Tibial nerve (tissue), 4 donors: ENCODE measurements at places on chromosomes 5 and 9.
A peak's percentile ranks its signal among the peaks of the same experiment; 100 is the strongest.

GRCh38 chr5:176719113-176719739 lies 71.9 kb downstream of the TSPAN17 start:
- DNase-seq: no peak

DNA sequence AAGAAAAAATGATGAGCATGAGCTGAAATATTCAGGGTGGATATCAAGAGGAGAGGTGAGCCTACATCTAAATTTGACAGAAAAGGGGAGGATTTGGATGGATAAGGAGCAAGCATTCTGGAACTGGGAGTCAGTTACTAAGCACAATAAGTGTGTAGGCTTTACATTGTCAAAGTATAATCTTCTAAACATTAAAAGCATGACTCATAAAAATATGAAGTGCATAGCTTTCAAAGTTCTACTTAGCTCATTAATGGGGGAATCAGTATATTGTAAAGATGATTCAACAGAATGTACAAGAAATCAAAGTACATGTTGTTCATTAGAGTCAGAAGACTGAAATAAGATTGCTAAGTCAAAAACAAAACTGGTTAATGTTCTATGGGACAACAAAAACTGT lies 248.0 kb upstream of the GAS1 start:
- no peak for DNase-seq

DNA sequence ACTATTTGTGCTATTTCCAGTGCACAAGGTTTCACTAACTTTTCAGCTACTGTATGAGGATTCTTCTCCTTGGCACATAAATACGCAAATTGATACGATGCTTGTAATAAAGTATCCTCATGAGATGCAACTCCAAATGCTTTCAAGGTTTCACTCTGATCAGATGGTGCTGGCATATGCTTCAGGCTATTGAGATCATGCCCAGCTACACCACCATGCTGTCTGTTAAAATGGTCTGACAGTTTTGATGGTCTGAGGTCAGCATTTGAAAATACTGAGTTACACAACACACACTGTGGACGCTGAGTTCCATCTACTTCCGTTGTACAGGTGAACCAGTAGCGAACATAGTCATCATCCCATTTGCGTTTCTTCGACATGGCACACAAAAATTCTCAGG lies 4.7 kb downstream of the FAM200C start:
- no peak for DNase-seq

DNA sequence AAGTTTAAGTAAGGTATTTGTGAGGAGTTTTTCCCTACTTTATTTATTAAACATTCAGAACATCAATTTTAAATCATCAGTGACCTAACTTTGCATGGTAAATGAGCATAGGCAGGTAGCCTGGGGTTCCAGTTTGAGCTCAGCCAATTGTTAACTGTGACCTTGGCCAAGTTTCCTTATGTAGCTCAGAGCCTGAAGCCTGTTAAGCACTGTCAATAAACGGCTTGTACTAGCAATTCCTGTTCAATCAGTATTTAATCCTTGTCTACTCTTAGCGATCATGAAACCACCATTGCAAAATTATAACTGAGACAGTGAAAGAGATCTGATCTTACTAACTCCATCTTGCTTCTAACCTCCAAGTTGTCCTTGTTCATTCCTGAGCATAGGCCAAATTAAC lies 4.7 kb upstream of the SOWAHA start:
- no peak for DNase-seq

GRCh38 chr5:8457187-8458037 lies 588.5 kb downstream of the MTRR start:
- peak; percentile 85 for DNase-seq

DNA sequence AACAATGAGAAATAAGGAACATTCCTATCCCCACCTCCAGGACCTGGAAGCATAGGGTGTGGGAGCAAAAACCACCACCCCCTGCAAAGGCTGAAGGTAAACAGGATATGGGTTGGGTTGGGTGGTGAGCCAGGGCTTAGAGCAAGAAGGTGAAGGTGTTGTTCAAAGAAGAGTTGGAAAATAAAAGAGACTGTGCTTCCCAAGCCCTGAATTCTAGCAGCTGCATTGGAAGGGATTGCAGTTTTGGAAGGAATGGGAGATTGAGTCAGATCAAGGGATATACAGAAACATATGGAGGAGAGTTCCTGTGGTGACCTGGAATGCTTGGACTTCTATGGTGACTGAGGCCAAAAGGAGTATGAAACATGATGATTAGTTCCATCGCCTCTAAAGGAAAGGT lies 24.7 kb upstream of the MTAP start:
- DNase-seq: no peak

DNA sequence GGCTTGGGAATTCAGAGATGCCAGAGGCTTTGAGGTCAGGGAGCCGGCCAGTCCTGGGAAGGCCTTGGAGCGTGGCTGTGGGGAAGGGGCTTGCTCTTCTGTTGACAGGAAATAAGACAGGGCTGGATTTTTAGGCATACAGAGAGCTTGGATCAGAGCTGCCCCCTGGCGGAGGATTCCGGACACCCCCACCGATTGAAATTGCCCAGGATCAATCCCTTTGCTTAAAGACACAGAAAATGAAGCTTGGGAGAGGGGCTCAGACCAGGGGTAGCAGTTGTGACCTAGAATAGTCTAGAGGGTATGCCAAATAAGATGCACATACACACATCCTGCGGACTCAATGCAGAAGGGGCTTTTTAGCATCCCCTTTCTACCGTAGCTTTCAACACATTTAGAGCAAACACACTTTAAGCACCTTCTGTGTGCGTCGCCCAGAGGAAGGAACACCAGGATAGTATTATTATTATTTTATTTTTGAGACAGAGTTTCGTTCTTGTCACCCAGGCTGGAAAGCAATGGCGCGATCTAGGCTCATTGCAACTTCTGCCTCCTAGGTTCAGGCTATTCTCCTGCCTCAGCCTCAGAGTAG lies 1.7 kb upstream of the NTMT1 start:
- DNase-seq: peak; percentile 68

- DNase-seq: no peak
Measured at GRCh38 chr5:41371738-41372137, 138.7 kb downstream of the PLCXD3 start.

DNA sequence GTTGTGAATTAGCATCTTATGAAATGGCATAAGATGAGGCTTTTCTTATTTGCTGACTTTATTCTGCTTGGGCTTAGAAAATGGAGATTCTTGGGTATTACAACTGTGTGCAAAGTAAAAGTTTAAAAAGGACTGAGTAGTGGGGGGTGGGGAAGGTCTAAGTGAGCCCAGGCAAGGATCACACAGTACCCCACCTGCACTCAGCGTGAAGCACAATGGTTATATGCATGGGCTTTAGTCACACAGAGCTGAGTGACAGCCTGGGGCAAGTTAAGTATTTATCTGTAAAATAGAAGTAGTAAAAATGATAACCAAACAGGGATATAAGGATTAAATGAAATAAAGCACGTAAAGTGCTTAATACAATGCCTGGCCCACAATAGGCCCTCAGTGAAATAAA lies 247.4 kb downstream of the FAM114A2 start:
- no peak for DNase-seq

GRCh38 chr5:166262395-166262794 lies 2029.0 kb upstream of the WWC1 start:
- DNase-seq: no peak

DNA sequence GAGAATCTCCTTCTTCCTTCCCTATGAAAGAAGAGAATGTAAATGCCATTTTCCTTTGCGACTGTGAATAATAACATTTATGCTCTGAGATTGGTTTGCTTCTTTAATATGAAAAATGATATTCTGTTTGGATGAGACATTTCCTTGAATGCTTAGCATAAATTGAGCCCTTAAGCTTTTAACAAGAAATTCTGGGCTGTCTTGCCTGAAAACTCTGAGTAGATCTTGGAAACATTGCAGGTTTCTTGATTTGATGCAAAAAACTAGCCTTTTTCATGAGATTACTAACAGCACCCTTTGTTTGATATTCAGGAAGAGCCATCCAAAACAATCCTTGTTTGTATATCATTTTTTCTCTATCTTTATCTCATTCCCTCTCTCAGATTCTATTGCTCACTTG lies 272.5 kb downstream of the TMEM38B start:
- DNase-seq: no peak

DNA sequence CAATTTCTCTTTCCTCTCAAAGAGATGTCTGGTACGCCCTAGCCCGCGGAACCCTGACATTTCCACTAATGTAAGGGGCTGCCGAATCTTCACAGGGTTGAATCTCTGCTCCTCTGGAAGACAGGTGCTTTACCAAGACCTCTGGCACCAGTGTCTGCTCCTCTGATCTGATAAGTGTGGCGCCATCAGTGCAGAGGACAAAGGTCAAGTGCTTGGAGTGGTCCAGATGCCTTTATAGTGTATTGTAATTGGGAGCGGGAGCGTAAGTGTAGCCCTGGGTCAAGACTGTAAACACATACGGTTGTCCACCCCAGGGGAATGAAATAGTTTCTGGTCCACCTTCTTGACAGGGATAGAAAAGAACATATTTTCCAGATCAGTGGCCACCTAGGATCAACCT lies 17.7 kb downstream of the ADAMTSL2 start:
- no peak for DNase-seq

DNA sequence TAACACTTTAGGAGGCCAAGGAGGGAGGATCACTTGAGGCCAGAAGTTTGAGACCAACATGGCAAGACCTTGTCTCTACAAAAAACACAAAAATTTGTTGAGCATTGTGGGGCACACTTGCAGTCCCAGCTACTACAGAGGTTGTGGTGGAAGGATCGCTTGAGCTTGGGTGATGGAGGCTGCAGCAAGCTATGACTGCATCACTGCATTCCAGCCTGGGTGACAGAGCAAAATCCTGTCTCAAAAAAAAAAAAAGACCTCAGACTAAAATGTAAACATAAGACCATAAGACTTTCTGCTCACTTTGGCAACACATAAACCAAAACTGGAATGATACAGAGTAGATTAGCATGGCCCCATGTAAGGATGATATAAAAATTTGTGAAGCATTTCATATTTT lies 24.6 kb upstream of the NANS start:
- no peak for DNase-seq

DNA sequence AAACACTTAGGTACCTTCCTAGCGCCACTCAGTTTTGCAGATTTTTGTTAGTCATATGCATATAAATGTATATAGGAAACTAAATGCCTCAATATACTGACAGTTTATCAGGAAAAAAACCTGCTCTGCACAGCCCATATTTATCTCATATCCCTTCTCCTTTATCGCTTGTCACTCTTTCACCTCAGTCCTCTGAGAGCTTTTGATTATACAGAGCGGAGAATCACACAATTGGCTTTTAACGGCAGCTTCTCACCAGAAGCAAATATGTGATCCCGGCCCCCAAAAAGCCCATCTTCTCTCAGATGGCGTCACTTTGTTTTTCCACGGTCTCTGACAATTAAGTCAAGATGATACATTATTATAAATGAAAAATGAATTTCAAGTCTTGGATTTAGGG lies 362.6 kb downstream of the DNAH5 start:
- DNase-seq: no peak

- DNase-seq: no peak
Measured at GRCh38 chr9:34037626-34038025, 11.1 kb downstream of the UBAP2 start.

DNA sequence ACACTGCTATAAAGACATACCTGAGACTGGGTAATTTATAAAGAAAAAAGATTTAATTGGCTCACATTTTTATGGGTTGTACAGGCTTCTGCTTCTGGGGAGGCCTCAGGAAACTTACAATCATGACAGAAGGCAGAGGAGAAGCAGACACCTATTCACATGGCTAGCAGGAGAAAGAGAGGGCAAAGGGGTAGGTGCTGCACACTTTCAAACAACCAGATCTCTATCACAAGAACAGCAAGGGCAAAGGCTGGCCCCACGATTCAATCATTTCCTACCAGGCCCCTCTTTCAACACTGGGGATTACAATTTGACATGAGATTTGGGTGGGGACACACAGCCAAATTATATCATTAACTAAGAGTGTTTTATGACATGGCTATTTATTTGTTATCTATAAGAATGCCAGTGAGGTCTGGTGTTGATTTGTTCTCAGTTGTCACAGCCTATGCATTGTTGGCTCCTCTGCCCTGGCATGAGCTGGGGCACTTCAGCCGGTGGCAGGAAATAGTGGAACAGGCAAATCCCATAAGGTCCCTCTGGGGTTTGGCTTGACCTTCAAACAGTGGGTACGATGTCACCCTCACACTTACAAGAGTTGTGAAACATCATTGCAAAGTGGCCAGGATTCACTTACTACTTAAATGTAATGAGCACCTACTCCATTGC lies 44.1 kb downstream of the SPARC start:
- no peak for DNase-seq

GRCh38 chr5:32482193-32482592 lies 37.7 kb upstream of the ZFR start:
- DNase-seq: no peak

DNA sequence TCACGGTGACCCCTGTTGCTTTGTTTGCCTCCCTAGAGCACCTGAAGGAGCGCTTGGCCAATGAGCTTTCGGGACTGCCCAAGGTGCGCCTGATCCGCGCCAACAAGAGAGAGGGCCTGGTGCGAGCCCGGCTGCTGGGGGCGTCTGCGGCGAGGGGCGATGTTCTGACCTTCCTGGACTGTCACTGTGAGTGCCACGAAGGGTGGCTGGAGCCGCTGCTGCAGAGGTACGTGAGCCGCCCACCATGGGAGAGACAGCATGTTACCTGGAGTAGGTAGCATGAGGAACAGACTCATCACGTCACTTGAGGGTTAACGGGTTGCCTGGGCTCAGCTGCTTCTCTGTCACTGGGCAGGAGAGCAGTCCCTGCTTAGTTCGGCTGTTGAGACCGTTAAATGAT lies 19.2 kb downstream of the GALNT12 start:
- no peak for DNase-seq

GRCh38 chr5:76341651-76342334 lies 61.3 kb upstream of the IQGAP2 start:
- no peak for DNase-seq

- peak; percentile 61 for DNase-seq
Measured at GRCh38 chr9:97237951-97238889, 69.2 kb upstream of the CCDC180 start.

- DNase-seq: no peak
Measured at GRCh38 chr9:18061856-18062255, 412.1 kb upstream of the ADAMTSL1 start.

- DNase-seq: no peak
Measured at GRCh38 chr9:7967093-7967827, 167.7 kb upstream of the DMAC1 start.

DNA sequence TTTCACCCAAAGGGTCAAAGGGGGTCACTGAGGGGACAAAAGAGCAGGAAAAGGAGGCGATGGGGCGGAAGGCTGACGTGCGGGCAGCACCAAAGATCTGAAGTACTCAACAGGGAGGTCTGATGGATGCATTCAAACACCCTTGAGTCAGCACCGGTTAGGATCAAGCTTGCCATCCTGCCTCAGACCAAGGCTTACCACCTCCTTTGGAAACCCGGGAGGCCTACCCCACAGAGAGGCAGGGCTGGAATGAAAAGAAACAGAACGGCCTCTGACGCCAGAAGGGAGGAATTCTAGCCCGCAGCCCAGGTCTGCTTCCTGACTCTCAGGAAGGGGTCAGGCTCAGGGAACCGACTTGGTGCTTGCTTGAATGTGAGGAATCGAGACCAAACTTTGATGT lies 125.6 kb downstream of the PAPPA start:
- no peak for DNase-seq

- DNase-seq: no peak
Measured at GRCh38 chr9:114621975-114622609, 11.0 kb downstream of the TMEM268 start.
